ENCODE measurements at places on chromosomes 3 and 15.

- DNase-seq: no peak
Observed at GRCh38 chr15:22942877-22943276, 37.3 kb downstream of the CYFIP1 start.

DNA sequence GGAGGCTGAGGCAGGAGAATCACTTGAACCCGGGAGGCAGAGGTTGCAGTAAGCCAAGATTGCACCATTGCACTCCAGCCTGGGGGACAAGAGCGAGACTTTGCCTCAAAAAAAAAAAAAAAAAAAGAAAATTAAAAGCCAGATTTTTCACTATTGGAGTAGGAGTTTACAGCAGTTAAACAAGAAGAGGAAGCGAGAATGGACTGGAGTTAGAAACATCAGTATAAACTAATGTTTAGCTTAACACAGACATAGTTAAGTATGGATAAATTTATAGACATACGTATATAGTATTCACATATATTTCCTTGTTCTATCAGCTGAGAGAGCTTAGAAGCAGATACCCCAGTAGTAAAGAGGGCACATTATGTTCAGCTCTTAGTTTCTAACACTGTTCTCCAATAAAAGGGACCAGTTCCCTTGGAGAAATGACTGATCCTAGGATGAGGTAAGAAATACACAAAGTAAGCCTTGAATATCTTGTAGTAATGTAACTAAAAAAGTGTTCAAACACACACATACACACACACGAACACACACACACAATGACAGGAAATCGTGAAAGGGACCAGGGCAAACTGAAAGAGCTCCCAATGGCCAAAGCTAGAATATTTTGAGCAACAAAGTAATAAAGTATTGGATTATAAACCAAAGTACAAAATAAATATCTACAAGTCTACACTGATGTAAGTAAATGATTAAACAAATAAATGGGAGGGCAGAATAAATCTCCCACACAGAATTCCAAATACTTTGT is 25.1 kb downstream of the PIK3CB start:
- DNase-seq: no peak

DNA sequence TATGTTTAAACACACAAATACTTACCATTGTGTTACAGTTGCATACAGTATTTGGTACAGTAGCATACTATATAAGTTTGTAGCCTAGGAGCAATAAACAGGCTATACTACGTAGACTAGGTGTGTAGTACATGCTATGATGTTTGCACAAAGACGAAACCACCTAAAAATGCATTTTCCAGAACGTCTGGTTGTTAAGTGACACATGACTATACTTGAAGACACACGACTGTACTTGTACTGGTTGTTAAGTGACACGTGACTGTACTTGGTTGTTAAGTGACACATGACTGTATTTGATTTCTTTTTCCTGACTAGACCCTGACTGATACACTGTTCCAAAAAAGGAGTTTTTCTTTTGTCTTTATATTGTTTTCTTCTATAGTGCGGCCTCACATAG is 34.1 kb downstream of the RAB8B start:
- DNase-seq: no peak

DNA sequence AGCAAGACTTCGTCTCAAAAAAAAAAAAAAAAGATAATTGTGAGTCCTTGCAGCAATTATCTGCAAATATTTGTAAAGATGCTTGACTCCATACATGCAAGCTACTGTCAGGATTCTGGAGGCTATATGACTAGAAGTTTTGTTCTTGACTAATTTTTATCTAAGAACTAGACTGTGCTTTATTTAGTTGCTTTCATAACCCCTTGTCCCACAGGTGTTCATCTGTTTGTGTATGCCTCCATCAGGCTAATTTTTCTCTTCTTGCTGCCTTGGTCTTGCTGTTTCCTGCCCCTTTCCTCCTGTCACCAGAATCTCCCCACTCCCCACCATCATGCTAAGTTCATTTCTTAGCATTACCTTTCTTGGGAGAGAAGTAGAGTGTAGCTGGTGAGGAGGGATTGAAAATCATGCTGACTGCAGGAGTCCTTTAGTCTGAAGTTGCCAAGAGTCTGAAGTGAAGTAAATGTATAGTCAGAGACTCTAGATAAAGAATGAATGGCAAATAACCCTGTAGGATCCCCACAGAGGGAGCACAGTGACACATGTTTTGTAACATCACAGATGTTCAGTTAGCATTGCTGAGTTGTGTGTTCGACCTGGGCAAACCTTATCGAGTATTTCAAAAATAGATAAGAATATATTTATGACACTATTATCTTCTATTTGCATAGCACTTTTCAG is 12.5 kb downstream of the ST3GAL6 start:
- no peak for DNase-seq

DNA sequence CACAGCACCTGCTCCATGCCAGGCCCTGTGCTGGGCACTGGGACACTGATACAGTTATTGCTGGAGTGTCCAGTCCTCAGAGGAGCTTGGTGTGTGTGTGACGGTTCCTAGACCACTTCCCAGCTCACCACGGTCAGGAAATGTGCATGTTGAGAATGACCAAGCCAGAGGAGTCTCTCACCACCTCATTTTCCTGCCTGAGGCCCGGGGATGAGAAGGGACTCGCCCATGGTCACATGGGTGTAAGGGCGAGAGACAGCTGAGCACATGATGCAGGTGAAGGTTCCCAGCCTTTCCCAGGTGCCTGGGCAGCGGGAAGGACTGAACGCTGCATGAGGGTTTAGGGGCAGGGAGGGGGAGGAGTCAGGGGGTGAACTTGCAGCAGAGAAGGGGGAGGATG is 180.9 kb upstream of the TLE3 start:
- no peak for DNase-seq

DNA sequence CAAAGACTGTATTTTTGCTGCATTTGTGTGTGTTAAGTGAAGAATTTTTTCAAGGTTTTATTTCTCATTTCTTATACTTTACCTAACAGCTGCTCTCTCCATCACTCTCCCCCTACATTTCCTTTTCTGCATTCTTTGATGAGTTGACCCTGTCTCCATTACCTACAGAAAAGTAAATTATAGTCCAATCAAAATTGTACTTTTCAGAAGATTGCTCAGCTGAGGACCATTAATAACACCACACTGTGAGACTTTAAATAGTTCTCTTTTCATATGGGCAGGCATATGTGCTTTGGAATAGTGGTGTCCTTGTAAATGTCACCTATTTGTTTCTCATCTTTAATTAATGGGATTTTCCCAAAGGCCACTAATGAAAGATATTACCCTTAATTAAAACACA is 234.7 kb upstream of the GPR149 start:
- no peak for DNase-seq

All from SJCRH30 (cell line).